ENCODE measurements at places on chromosomes 16 and 17. TPM values are rescaled to one million over a fixed set of nuclear protein-coding genes. Genes with fewer than 3 reads are reported as not detected.

GRCh38 chr16:52547004-52547833 is at the start of gene TOX3:
Gene TOX3 (minus strand): TSS chr16:52547143. CDS start chr16:52546723, 420 bp downstream.
- H3K27me3 ChIP-seq = peaks cover 45% of the 10 kb centered on the region
- H3K27ac ChIP-seq = no peak within 1 kb of the TSS
- no peaks in the 10 kb centered on the region for H3K36me3 ChIP-seq
- peaks cover 8% of the 10 kb centered on the region for H3K4me1 ChIP-seq

Gene NTN1
- 0.29 TPM for polyA plus RNA-seq

DNA sequence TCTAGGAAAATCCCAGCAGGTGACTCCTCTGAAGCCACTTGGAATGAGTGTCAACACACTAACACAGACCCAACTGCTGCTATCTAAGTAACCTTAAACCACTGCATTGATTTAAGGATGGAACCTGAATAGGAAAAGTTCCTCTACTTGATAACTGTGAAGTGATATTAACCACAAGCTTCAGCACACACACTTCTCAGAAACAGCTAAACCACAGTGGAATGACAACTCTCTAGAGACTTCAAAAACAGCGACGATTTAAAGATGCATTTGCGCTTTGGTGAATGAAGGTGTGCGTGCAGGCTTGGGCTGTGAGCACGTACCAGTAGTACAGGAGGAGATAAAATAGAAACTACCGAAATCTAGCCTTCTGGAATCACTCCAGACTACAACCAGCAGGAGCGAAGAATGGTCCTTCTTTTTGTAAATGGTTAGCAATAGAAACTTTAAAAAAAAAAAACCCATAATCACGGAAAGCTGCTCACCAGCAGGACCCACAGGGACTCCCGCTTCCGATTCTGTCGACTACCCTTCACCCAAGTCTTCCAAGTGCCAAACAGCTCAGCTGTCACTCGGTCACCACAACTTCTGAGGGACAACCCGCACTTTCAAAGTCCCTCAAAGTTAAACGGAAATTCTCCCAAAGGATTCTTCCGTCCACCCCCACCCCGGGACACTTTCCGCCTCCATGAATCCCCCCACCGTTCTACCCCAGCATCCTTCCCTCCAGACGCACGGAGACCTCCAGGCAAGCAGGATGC is 137.7 kb upstream of the CORO6 start:
- DNase-seq = no peak
- peak overlapping the region; percentile 70 for H3K4me3 ChIP-seq
- H3K27ac ChIP-seq = peak overlapping the region; percentile 68
- peaks cover 2% of the 10 kb centered on the region for H3K36me3 ChIP-seq

Gene SEPHS2
- polyA plus RNA-seq = 36.5 TPM

Gene ANKFN1
- 0.06 TPM for polyA plus RNA-seq

DNA sequence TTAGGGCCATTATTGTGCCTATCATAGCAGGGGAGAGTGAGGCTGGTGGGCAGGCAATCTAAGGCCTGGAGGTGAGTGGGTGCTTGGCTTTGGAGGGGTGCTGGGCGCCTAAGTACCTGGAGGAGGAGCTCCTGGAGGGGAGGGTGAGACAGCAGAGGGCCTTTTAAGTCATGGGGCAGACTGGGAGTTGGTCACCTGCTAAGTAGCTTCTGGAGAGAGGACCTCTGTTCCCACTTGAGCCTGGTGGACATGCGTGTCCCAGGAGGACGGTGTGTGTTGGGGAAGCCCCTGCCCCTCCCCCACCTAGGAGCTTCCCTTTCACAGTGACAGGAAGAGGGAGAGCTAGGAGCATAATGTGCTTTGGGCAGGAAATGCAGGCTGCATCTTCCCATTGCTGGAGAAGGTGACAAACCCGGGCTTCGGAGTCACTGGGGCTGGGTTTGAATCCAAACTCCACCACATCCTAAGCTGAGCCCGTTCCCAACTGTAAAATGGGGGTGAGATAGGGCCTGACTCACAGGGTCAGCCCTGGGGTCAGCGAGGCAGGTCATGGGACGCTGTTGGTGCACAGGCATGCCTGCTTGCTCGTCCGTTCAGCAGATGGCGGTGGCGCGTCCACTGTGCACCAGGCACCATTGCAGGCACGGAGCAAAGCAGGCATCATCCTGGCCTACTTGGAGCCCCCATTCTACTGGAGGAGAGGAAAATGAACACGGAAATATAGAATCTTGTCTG is 37.9 kb downstream of the CMIP start:
- no peaks in the 10 kb centered on the region for H3K4me1 ChIP-seq
- DNase-seq = no peak
- H3K27ac ChIP-seq = no peak overlapping the region
- no peaks in the 10 kb centered on the region for H3K27me3 ChIP-seq
- H3K4me3 ChIP-seq = no peak overlapping the region

GRCh38 chr17:53627511-53627910 is 195.2 kb upstream of the KIF2B start:
- no peaks in the 10 kb centered on the region for H3K27me3 ChIP-seq
- H3K27ac ChIP-seq = peak overlapping the region; percentile 75
- no peak for DNase-seq
- no peaks in the 10 kb centered on the region for H3K36me3 ChIP-seq
- peaks cover 37% of the 10 kb centered on the region for H3K4me1 ChIP-seq

- no peak overlapping the region for H3K4me3 ChIP-seq
- no peak for DNase-seq
- H3K36me3 ChIP-seq = peaks cover 42% of the 10 kb centered on the region
- no peaks in the 10 kb centered on the region for H3K27me3 ChIP-seq
These were observed 33.4 kb downstream of the ARHGAP23 start for GRCh38 chr17:38461683-38462082.
